ENCODE measurements at places on chromosomes 4 and X. TPM values are rescaled to one million over a fixed set of nuclear protein-coding genes. Genes with fewer than 3 reads are reported as not detected.

Gene NLGN3
- 16.4 TPM for polyA plus RNA-seq

Gene TMEM156
- 1.5 TPM for polyA plus RNA-seq

Gene STOX2
- 22.7 TPM for polyA plus RNA-seq

Gene GABRG1
- polyA plus RNA-seq, result 7.0 TPM

Gene GRPEL1
- polyA plus RNA-seq, result 61.1 TPM

Gene PRR32
- polyA plus RNA-seq, result not detected

Gene GDPD2
- not detected for polyA plus RNA-seq

Gene ACTRT1
- polyA plus RNA-seq, result not detected

Gene RIBC1
- polyA plus RNA-seq, result not detected

Gene PRDM8
- polyA plus RNA-seq, result 0.43 TPM

Gene POLN
- polyA plus RNA-seq, result 2.8 TPM

Gene STATH
- polyA plus RNA-seq, result not detected

Gene MGARP
- polyA plus RNA-seq, result 9.5 TPM

Gene TENM3
- polyA plus RNA-seq, result 70.0 TPM

Gene SPP1
- polyA plus RNA-seq, result 21.8 TPM

Gene DUX4
- polyA plus RNA-seq, result not detected

Gene HSFX3
- 0.20 TPM for polyA plus RNA-seq

Gene HMGB2
- 57.0 TPM for polyA plus RNA-seq

Gene FAM13A
- 31.1 TPM for polyA plus RNA-seq

Gene ZXDB
- polyA plus RNA-seq, result 4.1 TPM

Gene GPR34
- 2.6 TPM for polyA plus RNA-seq

Gene LUZP4
- polyA plus RNA-seq, result not detected

Gene LONRF3
- 0.99 TPM for polyA plus RNA-seq

Gene FRMPD3
- 0.53 TPM for polyA plus RNA-seq

Gene ESX1
- not detected for polyA plus RNA-seq

Measured in Purkinje cell (primary cell).